Choroid plexus epithelial cell (primary cell): ENCODE measurements at places on chromosomes 1 and 21.

DNA sequence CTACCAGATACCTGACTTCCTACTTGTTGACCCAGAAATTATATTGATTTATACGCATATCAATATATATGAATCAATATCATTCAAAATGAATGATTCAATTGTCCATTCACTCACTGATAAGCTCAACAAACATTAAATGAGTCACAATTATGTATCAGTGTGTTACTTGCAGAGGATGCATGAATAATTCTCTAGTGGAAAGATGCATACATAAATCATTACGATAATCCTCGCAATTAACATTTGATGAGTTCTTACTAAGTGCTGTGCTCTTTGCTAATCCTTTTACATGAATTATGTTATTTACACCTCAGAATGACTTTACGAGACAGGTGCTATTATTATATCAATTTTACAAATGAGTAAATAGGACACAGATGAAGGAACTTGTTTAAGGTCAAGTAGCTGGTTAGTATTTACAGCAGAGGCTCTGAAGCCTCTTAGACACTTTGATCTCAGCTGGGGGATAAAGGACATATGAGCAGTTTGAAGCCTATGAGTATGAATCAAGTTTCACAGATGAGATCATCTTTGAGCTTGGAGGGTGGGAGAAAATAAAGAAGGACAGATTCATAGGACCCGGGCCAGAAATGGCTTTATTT is 112.8 kb upstream of the ADAMTS5 start:
- DNase-seq, result no peak

GRCh38 chr1:33247545-33247944 is 8.7 kb upstream of the ZNF362 start:
- no peak for DNase-seq

DNA sequence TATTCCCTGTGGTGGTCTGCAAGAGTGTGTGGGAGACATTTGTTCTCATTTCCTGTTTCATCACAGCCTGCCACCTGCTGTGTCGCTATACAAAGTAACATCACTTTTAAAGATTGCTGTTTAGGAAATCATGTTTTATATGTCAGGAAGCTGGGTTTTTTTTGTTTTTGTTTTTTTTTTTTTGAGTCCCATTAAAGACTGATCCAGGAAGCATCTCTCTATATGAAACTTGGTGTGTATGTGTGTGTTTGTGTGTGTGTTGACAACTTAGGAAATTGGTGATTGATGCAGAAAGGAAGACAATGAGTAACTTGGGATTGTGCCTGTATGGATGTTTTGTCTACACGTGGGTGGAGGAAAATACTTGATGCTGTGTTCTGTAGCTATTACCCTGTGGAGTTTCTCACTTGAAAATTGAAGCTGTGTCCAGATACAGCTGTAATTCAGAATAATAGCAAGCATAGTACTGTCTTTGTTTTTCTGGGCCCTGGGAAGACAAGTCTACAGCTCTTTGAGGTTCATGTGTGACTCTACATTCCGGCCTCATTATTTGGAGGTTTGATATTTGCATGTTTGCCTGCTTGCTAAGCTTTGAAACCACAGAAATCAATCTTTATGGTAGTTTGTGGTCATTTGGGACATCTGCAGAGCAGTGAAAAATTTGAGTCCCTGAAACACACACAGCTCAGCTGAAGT is 47.9 kb downstream of the LAMC1 start:
- DNase-seq, result peak; percentile 77

DNA sequence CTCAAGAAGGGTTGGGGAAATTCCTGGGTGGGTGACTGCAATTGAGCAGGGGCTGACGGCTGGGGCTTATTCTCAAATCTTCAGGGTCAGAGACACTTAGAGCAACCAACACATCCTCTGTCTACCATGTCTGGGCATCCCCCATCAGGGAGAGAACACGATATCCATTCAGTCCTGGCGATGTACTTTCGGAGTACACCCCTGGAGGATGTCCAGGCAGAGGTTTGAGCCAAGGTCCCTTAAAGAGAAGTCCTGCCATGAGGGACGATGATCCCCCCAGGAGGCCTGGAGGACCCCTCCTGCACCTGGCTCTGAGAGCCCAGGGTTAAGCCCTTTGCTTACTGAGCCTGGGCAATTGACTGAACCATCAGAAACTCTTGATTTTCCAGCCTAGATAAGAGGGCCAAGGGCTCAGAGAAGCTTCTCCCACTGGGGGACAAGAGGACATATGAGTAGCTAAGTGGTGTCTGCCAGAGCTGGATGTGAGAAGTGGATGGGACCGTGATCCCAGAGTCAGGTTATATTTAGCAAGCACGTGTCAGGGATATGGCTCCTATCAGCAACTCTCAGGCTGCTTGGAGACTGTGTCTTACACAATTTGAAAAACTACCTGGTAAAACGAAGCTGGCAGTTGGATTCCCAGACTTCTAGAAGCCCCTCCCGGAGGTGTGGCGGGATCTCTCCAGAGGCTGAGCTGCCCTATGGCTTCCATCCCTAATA is 253.3 kb upstream of the VAMP3 start:
- no peak for DNase-seq

DNA sequence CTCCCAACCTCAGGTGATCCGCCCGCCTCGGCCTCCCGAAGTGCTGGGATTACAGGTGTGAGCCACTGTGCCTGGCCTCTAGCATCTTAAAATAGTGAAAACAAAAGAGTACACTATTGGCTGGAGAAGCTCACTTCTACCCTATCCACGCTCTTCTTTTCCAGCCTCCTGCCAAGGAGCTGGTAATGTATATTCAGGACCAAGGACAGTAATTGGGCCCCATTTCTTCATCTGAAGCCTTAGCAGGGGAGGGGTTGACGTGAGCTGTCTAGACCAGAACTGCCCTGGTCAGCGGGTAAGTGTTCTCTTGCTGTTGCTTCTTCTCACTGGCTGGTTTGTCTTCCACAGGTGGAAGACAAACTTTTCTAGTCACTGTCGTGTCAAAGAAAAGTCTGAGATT is 70.2 kb downstream of the DNM3 start:
- DNase-seq, result peak; percentile 13

- DNase-seq, result no peak
Observed at GRCh38 chr1:211492511-211493132, 660 bp upstream of the RD3 start.

- DNase-seq, result no peak
Observed at GRCh38 chr1:228752675-228753265, 17.5 kb downstream of the RHOU start.

GRCh38 chr1:54806931-54807611 is 5.9 kb upstream of the TTC22 start:
- no peak for DNase-seq

DNA sequence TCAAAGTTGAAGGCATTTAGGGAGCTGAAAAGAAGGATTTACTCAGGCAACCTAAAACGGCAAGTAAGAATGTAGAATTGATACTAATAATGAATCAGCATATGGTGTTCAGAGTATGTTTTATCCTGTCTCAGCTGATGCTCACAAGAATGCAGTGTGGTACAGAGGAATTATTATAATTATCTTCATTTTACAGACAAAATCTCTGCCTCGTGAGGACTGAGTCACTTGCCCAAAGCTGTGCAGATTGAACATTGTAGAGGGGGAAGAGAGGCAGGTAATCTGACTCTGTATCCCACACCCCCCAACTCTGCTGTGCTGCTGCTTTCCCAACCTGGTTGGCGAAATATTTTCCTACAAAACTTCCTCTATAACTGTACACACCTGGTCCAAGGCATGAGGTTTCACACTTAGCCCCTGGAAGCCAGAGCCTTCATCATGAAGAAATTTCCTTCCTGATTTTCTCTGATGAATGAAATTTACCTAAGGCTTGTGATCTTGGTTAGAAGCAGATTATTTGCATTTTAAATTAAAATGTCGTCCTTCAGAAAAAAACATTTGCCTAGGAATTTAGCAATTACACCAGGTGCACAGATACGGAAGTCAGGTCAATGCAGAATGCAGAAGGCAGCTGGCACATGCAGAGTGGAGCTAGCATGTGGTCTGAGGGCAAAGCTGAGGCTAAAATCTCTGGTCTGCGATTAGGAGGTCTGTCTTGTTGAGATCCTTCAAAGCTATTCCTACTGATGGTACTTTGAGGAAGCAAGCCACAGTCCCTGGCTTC is 52.8 kb downstream of the DPT start:
- DNase-seq, result no peak

DNA sequence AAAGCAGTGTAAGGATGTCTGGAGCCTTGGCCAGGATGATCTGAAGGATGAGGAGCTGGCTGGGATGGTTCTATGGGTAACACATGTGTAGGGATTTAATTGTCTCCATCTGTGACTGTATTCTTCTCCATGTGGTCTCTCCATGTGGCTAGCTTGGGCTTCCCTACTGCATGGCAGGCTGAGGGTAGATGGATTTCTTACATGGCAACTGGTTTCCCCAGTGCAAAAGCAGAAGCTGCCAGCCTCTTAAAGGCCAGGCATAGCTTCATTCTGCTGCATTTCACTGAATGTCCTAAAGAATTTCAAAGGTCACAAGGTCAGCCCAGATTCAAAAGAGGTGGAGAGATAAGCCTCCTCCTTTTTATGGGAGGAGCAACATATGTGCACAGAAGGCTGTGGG is 61.7 kb downstream of the XCL2 start:
- no peak for DNase-seq

GRCh38 chr1:18907917-18908845 is 5.8 kb upstream of the ALDH4A1 start:
- DNase-seq, result no peak

GRCh38 chr1:181352695-181353094 is 130.6 kb upstream of the CACNA1E start:
- DNase-seq, result no peak

DNA sequence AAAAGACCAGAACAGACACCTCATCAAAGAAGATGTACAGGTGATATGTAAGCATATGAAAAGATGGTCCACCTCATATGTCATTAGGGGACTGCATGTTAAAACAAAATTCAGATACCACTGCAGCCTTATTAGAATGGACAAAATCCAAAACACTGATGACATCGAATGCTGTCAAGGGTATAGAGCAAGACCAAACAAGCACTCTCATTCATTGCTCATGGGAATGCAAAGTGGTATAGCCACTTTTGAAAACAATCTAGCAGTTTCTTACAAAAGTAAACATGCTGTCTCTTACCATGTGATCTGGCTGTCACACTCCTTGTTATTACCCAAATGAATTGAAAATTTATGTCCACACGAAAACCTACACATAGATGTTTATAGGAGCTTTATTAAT is 426.6 kb upstream of the ESRRG start:
- DNase-seq, result no peak

DNA sequence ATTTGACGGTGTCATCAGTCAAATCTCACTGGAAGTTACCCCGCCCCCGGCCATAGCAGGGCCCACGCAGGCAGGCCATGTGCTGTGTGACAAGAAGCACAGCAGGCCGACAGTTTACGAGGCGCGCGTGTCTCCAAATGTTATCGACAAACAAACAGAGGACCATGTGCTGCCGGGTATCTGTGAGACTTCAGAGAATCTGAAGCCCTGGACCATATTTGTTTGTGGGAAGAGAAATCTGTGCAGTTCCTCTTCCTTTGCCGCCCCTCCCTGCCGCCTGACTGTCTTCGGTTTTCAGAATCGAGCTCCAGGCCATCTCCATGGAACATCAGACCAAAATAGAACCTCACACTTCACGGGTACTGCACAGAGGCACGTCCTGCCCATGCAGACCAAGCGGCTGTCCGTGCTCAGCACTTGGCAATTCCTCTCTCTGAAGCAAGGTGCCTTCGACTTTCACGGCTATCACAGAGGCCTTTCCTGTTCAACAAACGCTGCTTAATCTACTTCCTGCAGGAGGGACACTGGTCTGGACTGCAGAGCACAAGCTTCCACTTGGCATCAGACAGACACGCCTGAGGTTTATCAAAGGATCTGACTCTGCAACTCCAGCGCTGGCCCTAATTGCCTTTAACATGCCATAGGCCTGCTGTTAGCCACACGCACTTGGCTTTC is 135.7 kb upstream of the KRTAP19-8 start:
- DNase-seq, result no peak

DNA sequence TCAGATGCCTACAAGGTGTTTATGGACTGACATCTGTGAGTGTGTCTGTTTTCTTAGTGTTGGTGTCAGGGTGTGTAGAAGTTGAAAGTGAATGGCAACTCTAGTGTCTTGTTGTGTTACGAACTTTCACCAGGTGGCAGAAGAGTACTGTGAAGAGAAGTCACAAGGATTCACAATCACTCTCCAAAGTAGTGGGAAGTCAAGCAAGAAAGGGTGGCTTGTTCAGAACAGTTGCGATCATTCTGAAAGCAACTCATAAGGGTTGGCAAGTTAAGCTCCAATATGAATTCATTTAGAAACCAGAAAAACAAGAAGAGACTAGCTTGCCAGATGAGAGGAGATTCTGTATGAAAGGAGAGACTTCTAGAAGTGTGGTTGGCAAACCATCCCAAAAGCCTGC is 86.1 kb downstream of the FASLG start:
- DNase-seq, result peak; percentile 97

DNA sequence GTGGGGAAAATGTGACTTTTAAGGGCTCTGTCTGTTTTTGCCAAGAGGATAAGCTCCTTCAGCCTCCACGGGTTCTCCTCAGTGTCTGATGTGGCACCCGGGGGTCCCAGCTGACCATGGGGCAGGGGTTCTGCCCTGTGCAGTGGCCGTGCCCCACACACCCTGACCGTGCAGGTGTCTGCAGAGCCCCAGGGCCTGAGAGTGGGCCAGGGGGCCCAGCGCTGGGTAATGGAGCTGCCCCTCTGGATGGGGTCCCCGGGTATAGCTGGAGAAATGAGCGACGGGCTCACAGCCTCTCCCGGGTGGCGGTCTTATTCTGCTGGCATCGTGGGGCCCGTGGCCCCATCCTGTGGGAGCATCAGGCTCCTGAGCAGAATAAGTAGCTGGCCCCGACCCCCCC is 2.9 kb upstream of the PFKL start:
- no peak for DNase-seq

DNA sequence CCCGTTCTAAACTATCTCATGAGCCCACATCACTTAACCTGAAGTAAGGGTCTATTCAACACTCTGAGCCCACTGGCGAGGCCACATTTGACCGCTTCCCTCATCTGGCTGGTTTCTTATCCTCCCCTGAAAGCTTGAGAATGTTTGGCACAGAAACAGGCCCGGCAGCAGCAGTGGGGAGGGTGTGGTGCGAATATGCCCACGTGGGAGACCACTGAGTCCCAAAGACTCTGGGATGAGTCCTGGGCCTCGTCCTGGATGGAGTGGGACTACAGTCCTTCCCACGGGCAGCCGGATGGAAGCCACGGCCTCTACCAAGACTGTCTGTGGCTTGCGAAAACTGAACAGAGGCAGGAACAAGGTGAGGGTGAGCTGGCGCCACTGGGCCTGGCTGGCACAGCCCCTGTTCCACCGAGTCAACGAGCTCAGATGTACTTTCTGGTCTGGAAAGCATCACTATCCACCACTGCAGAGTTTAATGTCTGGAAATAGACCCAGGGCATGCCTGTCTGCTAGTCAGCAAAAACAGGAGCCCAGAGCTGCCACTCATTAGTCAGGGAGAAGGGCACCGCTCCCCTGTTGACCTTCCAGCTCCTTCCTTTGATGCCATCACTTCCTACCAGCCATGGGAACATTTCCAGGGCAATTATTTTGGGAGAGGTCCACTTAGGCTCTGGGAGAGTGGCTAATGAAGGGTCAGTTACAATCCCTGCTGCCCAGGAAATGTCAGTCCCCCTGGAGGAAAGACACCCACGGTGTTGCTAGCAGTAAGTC is 386.6 kb downstream of the MATN1 start:
- DNase-seq, result no peak

- DNase-seq, result peak; percentile 83
Observed at GRCh38 chr1:192476802-192477298, 98.7 kb upstream of the RGS1 start.
